ENCODE measurements at places on chromosomes 2 and 18.
A peak's percentile ranks its signal among the peaks of the same experiment; 100 is the strongest.

GRCh38 chr2:224310943-224311625, 90.8 kb downstream of the FAM124B start:
- no peak for DNase-seq

- no peak for DNase-seq
These were observed 4.8 kb downstream of the ANO7 start for GRCh38 chr2:241193271-241193670.

GRCh38 chr18:47118981-47119380, 31.3 kb downstream of the HDHD2 start:
- DNase-seq = no peak

GRCh38 chr2:86413296-86414094, 27.7 kb upstream of the KDM3A start:
- no peak for DNase-seq

DNA sequence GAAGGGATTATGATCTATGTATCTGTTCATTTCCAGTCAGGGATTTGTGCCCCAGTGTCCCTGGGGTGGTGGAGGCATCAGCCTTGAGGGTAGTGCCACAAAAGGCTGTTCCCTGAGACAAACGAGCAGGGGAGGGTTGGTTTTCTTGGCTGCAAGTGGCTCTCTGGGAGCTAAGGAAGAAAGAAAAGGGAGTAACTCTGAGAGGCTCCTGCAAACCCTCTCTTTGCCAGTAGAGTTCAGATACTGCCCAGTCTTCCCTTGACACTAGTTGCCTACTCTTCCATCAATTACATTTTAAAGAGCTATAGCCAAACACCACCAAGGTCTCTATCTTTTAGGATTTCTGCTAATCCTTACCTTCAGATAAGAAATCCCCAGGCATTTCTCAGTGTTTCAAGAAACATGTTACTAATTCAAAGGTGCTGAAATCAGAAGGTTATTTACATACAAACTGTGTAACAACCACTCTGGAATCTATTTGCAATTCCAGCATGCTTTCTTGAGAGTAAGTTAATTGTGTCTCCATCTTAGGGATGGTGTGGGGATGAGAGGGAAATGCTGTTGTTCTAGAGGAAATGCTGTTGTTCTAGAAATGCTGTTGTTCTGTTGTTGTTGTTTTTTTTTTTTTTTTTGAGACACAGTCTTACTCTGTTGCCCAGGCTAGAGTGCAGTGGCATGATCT, 18.7 kb upstream of the KCTD1 start:
- DNase-seq = no peak

DNA sequence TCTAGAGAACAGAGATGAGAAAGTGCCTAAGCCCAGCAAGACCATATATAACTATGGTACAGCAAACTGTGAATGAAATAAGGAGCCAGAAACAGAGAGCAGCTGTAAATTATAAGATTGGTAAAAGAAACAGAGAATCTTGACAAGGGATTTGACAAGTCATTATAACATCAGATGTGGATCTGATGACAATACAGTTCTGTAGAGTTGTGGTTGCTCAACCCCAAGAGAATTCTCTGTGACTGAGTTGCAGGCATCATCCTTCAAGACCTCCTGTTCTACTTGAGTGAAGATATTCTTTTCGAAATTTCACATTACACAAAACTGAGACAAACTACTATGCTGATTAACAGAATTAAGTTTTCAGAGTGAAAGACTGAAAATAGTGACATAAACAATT, 343.1 kb upstream of the SLC39A10 start:
- DNase-seq = no peak

- DNase-seq = no peak
These were observed 14.4 kb upstream of the ALLC start for GRCh38 chr2:3643371-3644245.

GRCh38 chr2:219733746-219734145, 106.3 kb downstream of the SLC4A3 start:
- DNase-seq = no peak

DNA sequence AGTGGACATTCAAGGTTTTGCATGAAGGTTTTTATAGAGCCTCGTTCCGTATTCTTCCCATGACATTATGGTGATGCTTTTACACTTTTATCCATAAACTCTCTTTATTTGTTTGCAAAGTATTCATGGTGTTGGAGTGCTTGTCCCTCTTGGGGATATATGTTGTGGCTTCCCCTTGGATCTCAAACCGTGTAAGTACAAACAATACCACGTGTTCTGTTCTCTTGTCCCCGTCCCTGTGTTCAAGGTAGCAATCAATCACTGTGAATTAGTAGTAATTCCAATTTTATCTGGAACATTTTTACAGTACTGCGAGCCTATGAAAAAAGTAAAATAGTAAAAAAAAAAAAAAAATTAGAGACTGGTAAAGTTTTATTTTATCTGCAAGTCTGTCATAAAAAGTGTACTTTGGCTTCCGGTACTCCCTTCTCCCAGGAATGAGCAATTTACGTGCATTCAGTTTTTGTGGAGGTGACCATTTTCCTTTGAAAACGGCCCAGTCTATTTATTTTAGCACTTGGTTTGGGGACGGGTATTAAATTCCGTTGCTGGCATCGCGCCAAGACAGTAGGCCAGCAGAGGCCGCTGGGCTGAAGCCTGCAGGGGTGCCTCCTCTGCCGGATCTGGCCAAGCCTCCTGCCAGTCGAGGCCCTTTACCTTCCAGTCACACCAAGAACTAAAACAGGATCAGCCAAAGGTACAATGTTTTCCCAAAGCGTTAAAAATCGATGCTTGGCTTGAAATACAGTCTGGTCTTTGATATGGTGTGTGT, 175.7 kb downstream of the SOCS6 start:
- peak; percentile 49 for DNase-seq

DNA sequence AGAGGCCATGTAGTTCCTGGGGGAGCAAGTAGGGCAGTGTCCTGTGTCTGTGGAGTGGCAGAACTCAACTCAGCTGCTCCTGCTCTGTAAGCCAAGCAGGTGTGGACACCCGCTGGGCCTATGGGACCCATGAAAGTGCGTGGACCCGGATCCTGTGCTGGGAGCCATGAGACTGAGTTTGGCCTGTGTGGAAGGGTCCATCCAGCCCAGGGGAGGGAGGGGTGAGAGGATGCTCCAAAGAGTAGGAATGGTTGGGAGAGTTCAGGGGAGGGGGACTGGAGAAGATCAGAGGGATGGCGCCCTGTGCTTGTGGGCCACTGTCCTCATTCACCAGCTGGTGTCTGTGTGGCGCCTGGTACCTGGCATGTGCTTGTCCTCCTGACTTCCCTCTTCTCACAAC, 226.4 kb upstream of the HS6ST1 start:
- no peak for DNase-seq

DNA sequence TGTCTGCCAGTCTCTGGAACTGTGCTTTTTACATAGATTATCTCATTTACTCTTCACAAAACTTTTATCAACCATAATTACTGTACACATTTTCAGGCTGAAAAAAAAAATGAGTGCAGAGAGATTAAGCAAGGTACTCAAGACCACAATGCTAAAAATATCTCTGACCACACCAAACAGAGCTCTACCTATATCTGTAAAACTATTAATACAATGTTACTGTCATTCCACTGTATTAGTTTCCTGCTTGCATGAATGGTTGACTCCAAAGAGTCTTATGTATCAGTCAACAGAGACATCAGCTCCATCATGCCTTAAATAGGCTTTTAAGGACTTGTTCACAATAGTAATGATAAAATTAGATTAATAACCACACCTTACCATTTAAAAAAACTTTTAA, 134.7 kb upstream of the CCDC150 start:
- no peak for DNase-seq

DNA sequence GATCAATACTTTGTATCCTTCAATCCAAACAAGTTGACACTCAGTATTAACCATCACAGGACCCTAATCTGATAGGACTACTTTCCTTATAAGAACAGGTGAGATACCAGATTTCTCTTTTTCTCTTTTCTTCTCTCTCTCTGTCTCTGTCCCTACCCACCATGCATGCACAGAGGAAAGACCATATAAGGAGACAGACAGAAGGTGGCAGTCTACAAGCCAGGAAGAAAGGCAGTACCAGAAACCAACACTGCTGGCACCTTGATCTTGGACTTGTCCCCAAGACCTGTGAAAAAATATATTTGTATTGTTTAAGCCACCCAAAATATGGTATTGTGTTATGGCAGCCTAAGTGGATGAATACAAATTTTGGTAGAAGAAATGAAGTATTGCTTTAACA, 156.2 kb upstream of the KCNH7 start:
- DNase-seq = no peak

DNA sequence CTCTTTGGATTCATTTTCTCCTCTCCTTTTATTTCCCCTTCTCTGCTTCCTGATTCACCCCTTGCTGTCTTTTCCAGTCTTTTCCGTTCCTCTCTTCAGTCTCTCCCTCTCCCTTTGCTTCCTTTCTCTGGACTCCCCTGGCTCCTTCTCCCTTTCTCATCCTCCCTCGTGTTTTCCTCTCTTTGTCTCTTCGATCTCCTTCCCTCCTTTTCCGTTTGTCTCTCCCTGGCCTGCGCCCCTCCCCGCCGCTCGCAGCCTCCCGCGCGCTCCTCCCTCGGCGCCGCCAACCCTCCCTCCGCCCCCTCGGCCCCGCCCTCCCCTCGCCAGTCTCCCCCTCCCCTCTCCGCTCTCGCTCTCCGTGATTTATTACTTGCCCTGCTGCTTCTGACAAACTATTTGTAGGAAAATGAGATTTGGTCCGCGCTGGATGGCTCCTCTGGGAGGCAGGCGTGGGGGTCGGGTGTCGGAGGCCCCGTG, 46.0 kb upstream of the PAX8 start:
- peak; percentile 56 for DNase-seq

GRCh38 chr2:44598330-44599119, 236.8 kb downstream of the CAMKMT start:
- no peak for DNase-seq

- DNase-seq = no peak
These were observed 14.4 kb downstream of the MAP4K3 start for GRCh38 chr2:39422700-39423099.

- DNase-seq = no peak
These were observed 1.6 kb downstream of the EPC2 start for GRCh38 chr2:148646231-148646559.

GRCh38 chr2:23378496-23378895, 6.5 kb upstream of the KLHL29 start:
- no peak for DNase-seq

DNA sequence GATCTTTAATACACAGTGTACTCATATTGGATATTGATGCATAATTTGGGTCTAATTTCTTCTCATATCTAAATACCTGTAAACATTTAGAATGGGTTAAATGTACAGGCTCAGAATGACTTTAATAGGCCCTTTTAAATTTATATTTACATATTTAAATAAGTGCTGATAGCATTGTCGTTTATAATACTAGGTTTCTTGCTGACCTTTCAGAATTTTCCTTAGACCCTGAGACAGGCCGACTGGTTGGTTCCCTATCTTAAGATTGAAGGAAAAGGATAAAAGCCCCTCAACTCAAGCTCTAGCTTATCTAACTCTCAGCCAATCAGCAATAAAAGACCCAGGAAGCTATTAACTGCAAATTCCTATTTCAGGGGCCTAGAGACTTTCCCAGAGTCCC, 67.8 kb upstream of the HNMT start:
- no peak for DNase-seq

- no peak for DNase-seq
These were observed 793.3 kb downstream of the PLCL1 start for GRCh38 chr2:198597648-198598047.

GRCh38 chr18:6917072-6917471, 187.6 kb downstream of the ARHGAP28 start:
- no peak for DNase-seq

DNA sequence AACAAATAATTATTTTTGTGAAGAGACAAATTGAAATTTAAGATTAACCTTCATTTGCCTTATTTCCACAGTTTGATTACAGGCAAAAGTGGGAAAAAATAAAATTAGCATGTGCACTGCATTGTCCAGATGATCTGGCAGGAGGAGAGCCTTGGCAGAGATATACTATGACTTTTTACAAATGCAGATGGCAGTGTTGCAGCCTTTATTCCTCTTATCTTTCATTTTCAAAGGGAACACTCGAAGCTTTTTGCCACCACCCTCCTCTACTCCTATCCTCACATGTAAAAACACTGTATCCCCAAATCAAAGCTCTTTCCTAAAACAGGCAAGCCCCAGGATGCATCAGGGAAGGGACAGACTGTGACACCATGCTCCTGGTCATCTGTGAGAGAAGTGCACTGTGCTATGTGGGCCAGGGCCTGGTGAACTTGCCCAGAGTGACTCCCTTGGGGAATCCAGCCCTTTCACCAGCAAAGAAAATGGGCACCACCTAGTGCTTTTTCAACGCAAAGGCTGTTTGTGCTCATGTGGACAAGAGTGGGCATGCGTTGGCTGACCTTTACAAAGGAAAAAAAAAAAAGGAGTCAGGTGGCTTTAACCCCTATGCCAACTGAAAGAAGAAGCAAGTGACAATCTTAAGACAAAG, 74.7 kb upstream of the ETAA1 start:
- DNase-seq = no peak

GRCh38 chr18:44636241-44636640, 44.4 kb upstream of the SETBP1 start:
- DNase-seq = no peak

DNA sequence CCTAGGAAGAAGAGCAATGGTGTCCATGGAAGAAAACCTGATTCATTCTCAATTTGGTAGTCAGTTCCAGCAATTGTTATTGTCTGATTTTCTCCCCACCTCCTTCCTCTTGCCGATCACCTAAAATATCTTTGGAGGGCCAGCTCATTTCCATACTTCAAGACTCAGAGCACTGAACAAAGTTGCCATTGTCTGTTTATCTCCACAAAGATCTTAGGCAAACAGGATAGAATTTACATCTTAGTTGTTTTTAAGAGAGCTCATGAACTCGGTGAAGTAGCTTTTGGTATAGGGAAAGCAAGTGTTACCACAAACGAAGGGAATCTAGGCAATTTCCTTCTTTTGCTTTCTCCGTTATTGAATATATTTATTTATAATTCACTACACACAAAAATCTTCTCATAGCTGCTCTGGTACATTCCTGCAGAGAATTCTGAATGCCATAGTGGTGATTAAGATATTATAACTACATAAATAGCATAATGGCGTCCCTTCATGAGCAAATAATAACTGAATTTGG, 41.5 kb upstream of the CHST9 start:
- no peak for DNase-seq

DNA sequence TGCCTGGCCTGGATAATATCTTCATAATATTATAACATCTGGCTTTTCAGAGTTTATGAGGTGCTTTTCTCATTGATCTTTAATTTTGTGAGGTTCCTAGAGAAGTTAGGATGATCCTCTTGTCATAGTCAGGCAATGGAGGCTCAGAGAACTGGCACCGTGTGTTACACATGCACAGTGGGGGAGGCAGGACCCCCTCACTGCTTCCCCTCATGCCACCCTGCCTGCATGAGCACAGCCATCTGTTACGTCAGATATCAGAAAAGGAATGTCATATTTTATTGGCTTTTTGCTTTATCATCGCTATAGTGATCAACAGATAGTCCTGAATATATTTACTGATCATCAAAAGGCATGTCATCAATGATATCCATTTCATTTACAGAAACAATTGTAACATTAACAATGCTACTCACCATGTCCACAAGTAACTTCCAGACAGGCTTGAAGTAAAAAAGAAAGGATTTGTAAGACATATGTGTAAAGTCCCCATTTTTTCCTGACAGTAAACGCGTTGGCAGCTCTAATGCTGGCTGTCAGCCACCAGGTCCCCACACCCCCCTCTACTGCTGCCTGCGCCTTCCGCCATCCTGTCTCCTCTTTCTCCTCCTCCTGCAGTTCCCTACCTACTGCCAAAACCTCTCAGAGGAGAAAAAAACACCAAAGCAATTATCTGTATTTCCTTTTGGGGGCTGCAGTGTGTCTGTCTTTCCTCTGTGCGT, 18.8 kb downstream of the ENOSF1 start:
- DNase-seq = no peak

- no peak for DNase-seq
These were observed 54.5 kb downstream of the MAP4K4 start for GRCh38 chr2:101751875-101752619.
